ENCODE measurements at places on chromosomes 16 and 17.

- no peak for DNase-seq
Measured at GRCh38 chr16:75188832-75189477, 18.0 kb downstream of the CTRB2 start.

DNA sequence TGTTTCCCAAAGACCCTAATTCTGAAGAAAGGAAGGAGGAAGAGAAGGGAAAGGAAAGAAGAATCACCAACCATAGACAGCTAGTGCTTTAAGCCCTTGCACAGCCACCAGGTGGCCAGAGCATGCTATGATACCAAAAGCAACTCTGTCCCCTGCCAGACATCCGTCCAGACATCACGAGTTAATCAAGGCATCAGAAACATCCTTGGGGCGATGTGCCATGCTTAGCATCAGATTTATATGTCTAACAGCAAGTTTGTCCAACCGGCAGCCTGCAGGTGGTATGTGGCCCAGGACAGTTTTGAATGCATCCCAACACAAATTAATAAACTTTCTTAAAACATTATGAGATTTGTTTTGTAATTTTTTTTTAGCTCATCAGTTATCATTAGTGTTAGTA is 2.9 kb upstream of the CRYBA1 start:
- DNase-seq = no peak

- no peak for DNase-seq
Measured at GRCh38 chr16:19835196-19835595, 49.5 kb downstream of the GPRC5B start.

GRCh38 chr16:61149709-61150108 is 886.5 kb downstream of the CDH8 start:
- no peak for DNase-seq

GRCh38 chr17:37147301-37147812 is 198.6 kb downstream of the AATF start:
- DNase-seq = no peak

DNA sequence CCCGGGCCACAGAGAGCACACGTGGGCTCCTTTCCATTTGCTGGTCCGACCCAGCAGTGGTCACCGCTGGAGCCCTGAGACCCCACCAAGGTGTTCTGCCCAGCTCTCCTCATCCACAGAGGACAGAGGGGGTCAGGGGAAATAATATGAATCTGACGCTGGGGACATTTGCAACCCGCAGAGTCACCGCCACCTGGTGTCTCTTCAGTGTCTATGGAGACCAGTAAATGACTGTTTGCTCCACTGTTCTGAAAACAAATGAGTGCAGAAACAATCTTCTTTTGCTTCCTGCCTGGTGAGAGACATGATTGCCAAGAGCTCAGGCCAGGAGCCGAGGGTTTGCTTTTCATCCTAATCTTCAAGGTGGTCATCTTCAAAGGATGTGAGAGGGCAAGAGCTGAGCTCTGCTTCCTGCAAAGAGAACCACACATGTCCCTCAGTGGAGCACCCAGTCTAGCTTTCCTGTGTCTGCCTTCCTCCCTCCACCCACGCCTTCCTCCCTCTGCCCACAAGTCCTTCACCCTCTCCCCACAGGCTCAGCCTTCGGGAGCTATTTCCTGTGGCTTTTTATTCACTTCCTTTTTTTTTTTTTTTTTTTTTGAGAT is 14.7 kb upstream of the KLHDC4 start:
- peak; percentile 44 for DNase-seq

GRCh38 chr17:46059486-46059885 is 60.4 kb downstream of the STH start:
- no peak for DNase-seq

DNA sequence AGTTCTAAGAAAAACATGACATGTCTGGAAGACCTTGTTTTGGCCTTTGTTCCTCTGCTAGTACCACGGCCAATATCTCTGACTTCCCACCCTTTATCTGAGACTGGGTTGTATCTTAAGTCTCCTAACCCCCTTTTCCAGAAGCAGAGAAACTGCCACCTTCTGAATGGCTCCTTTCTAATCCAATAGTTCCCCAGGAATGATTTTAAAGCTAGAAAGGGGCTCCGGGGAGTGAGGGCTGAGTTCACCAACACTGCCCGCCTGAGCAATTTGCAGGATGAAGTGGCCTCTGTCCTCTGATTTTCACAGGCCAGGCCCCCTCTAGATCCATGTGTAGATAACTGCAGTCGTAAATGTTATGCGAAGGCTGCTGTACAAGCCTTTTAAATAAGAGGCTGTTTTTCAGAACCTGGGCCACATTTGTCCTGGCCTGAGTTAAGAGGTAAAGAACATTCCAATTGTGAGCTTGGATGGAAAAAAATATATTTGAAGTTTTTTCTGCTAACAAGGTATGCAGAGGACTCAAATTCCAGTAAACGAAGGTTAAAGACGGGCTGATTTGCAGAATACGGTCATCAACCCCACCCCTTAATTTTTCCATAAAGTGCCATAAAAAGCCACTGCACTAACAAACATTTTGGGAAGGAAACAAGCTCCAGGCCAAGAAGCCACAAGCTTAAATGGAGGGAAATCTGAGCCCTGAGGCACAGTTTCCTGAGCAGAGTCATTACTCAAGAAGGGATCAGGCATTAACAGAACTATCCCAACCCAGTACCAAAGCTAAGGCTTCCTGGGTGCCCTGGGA is 117.0 kb upstream of the MAF start:
- no peak for DNase-seq

- DNase-seq = no peak
Measured at GRCh38 chr17:82097184-82097918, 685 bp downstream of the FASN start.

DNA sequence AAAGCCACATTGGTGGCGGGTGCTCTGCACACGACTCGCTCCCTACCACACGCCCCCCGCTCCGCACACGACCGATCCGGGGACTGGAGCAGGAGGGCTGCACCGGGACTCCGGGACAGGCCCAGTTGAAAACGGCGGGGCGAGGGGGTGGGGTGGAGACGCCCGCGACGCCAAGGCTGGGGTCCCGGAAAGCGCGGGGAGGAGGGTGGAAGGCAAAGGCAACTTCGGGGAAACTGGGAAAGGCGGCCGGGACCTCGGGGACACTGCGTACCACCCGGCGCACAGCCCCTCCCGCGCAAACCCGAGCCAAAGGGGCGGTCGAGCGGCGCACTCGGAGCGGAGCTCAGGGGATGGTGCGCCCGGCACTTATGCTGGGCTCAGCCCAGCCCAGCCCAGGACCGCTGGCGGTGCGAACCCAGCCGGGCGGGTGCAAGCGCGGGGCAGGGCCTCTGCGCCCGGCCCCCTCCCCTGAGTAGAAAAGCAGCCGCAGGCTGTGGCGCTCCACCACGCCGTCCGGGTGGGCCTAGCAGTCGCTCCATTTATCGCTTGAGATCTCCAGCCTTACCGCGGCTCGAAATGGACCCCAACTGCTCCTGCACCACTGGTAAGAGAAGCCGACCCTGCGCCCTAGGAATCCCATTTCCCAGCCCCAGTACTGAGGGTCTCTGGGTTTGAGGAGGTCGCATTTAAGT is at the start of gene MT1M:
Gene MT1M (plus strand): TSS at position 504 of the 692 bp plus-strand sequence. CDS start 73 bp downstream, at position 577.
- DNase-seq = no peak

- no peak for DNase-seq
Measured at GRCh38 chr17:65183736-65184135, 46.6 kb downstream of the RGS9 start.

GRCh38 chr17:8740486-8740885 is 4.2 kb downstream of the CCDC42 start:
- peak; percentile 41 for DNase-seq

- DNase-seq = peak; percentile 11
Measured at GRCh38 chr17:15260376-15261257, 4.5 kb downstream of the PMP22 start.

GRCh38 chr16:2142942-2143877 is 5.2 kb upstream of the RAB26 start:
- no peak for DNase-seq

- DNase-seq = no peak
Measured at GRCh38 chr16:63361032-63361624, 1324.9 kb upstream of the CDH8 start.

DNA sequence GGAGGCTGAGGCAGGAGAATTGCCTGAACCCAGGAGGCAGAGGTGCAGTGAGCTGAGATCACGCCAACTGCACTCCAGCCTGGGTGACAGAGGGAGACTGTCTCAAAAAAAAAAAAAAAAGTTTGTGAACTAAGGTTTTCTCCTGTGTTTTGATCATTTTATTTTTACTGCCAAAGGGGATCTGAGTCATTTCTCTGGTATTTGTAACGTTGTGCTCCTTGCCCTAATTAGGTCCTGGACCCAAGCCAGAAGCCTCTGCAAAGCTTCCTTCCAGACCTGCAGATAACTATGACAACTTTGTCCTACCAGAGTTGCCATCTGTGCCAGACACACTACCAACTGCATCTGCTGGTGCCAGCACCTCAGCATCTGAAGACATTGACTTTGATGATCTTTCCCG is 32.1 kb downstream of the IST1 start:
- DNase-seq = no peak

DNA sequence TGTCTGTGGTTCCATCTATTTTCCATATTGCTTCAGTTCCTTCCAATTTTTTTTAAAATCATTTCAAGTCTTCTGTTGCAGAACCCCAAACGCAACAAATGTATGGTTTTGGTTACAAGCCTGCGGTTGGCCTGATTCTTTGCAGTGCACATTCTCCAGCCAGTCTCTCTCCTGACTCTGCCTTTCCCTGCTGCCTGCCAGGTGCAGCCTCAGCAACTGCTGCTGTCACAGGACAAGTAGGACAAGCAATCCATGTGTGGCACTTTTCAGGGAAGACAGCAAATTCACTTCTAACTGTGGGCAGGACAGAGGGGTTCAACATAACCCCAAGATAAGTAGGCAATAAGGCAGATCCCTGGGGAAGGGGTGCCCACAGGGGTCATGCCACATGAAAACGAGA is 24.2 kb downstream of the EMP2 start:
- no peak for DNase-seq

DNA sequence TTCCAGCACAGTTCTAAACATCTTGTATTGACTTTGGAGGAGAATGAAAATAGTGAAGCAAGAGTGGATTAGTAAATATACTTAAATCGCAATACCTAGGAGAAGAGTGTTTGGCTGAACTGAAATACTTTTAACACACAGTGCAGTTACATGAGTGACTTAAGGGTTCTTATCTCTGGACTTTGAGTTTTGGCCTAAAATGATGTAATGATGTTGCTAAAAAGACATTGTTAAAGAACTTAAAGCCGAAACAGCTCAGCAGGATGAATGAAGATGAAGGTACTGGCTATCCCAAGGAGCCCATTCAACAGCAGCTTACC is 28.1 kb downstream of the PMP22 start:
- no peak for DNase-seq

GRCh38 chr17:17792551-17793377 is 44.0 kb downstream of the SREBF1 start:
- peak; percentile 32 for DNase-seq

DNA sequence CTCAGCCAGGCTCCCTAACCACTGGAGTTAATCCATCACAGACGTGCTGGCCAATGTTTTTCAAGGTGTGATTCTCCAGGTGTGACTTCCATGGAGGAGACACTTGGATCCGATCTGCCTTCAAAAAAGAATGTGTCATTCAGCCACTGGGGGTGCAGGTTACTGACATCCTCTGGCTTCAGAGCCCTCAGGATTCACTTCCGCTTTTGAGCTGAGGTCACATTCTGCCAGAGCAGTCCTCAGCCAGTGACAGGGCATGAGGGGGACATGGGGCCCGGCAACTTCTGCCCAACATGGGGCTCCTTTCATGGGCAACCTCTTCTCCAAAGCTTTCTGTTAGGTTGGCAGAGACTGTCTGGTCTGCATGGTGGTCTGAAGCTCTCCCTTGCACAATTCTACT is 81.4 kb downstream of the GRIN2A start:
- DNase-seq = no peak

- DNase-seq = no peak
Measured at GRCh38 chr16:73058616-73059409, 10.9 kb upstream of the ZFHX3 start.

DNA sequence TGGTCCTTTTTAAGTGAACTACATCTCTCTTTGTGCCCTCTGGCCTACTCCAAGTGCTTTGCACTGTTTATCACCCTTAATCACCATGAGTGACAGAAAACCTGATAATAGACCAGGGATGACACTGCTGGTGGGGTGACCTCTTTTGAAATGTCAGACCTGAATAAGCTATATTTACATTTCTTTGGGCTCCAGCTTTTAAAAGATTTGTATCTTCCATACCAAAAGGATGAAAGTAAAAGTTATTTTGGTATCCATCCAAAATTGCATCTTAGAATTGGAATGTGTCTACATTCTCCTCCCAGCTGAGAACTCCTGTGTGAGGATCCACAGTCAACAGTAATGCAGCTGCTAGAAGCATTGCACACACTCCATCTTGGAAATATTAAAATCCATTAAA is 370.0 kb downstream of the CDH11 start:
- no peak for DNase-seq

- no peak for DNase-seq
Measured at GRCh38 chr17:81052199-81052997, 17.4 kb downstream of the BAIAP2 start.

- no peak for DNase-seq
Measured at GRCh38 chr16:66899945-66900710, 18.6 kb downstream of the CDH16 start.

- no peak for DNase-seq
Measured at GRCh38 chr16:88685156-88686061, 898 bp downstream of the SNAI3 start.

DNA sequence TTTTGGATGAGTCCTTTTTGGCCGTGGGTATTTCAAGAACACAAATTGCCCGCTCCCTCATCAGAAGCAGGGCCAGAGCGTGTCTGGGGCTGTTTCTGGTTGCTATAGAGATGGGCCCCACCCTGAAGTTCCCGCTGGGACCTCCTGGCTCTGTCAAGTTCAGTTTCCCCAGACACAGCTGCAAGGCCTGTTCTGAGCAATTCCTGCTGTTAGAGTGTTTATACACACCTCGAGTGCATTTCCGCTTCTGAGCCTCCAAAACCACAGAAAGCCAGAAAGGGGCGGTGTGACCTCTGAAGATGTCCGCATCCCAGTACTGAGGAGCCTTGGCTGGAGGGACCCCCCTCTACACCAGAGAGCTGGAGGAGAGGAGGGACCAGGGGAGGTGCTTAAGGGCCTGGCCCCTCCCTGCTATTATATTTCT is 9.3 kb upstream of the WBP2 start:
- peak; percentile 29 for DNase-seq

DNA sequence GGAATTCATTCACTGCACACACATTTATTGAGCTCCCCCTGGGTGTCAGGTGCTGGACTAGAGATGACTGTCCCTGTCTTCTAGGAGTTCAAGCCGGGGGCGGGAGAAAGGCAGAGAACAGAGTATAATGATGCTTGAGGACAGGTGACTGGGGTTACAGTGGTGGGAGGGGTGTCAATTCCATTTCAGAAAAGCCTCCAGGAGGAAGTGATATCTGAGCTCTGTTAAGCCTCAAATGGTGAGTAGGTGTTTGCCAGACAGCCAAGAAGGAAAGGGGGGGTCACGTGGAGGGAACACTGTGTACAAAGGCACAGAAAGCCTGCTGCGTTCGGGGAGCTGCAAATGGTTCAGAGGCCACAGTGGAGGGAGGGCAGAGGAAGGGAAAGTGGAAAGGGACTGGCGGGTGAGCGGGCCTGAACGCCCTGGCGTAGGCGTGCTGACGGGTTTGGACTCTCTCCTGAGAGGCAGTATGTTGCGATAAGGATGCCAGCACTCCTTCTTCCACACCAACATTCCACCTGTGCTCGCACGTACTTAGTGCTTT is 9.7 kb upstream of the NXPH3 start:
- no peak for DNase-seq

Data from effector memory CD4-positive, alpha-beta T cell (primary cell).